Thoracic aorta (tissue), 2 donors: ENCODE measurements at places on chromosomes 6 and 20.

DNA sequence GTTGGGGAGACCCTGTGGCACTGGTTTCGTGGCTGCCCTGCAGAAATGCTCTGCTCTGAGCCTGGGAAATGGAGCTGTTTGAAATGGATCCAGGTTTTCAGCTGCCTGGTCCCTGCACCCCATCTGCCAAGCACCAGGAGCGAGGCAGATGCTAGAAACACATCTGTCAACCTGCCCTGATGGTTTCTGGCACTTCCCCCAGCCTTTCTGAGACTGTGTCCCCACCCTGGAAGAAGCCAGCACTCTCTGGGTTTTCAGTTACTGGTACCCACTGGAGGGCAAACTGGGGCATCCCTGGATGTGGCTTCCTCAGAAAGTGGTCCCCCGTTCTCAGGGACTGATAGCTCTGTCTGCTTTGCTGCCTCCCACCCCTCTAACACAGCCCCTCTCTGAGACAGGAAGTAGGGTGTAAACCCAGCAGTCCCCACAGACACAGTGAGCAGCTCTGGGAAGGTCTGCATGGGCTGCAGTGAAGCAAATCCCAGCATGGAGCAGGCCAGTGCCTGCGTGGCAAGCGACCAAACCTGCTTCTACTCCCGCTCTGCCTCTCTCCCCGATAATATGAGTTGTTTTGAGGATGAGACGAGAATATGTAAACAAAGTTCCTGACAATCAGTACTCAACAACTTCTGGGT, 54.2 kb upstream of the MAFB start:
- DNase-seq: no peak

- DNase-seq: no peak
Observed at GRCh38 chr6:167654389-167654788, 172.3 kb upstream of the AFDN start.

- no peak for DNase-seq
Observed at GRCh38 chr6:166954118-166954713, 2.1 kb downstream of the RNASET2 start.

DNA sequence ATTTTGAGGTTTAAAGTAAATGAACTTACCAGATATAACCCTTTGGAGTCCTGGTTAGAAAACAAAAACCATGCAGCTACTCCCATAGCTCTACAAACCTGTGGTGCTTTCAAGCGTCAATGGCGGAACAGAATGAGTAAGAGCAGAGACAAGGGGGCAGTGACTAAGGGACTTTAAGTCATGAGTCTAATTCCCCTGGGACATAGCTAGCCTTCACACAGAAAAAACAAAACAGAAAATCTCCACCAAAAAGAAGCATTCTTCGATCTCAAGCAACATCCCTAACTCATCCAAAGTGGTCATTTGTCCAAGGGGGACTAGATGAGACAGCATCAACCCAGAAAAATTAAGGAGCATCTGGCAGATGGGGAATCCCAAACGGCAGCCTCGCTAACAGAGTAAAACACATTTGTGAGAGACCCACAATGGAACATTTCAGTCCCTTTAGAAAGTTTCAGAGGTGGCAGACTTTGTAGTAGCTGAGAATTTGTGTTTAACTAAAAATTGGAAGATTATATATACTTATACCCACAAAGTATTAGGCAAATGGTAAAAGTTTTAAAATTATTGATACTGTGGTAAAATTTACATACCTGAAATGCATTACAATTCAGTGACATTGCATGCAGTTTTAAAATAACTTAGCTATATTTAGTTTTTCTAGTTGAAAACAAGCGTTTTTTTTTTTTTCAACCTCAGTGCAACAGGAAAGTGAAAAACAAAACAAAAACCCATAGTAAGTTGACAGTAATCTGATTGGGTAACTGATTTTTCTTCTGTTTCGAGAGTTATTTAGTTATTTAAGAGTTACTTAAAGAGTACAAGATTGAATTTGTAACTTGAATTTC, 67.5 kb downstream of the KCNQ5 start:
- no peak for DNase-seq

DNA sequence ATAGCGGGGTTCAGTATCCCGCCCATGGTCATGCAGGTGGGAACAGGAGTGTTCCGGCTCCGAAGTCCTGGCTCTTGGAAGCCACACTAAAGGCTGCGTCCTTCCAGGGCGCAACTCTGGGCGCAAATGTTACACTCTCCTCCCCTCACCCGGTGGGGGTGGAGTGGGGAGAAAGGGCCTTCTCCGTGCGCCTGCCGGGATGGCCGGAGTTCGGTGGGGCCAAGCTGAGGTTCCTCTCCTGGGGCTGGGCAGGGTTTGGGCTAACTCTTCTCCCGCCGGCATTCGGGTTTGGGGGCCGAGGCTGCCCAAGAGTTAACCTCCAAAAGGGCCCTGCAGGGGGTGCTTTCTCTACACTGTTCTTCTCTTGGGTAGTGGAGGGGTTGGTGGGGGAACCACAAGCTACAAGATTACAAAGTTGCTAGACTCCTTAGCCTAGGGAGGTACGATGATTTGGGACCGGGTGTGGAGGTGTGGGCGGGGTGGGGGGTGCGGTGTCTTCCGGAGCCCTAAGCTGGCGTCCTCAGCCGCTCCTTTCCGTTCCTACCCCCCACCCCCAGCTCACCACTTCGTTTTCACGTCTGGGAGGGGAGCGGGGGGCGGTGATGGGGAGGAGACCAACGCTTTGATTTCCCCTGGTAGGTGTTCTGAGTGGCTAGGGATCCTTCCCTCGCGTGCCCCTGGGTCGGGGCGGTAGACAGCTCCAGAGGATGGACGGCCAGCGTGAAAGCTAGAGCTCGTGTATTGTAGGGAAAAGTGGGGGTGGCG, 12.3 kb downstream of the NRN1 start:
- DNase-seq: no peak

GRCh38 chr6:37624121-37624520, 73.6 kb downstream of the MDGA1 start:
- DNase-seq: no peak

DNA sequence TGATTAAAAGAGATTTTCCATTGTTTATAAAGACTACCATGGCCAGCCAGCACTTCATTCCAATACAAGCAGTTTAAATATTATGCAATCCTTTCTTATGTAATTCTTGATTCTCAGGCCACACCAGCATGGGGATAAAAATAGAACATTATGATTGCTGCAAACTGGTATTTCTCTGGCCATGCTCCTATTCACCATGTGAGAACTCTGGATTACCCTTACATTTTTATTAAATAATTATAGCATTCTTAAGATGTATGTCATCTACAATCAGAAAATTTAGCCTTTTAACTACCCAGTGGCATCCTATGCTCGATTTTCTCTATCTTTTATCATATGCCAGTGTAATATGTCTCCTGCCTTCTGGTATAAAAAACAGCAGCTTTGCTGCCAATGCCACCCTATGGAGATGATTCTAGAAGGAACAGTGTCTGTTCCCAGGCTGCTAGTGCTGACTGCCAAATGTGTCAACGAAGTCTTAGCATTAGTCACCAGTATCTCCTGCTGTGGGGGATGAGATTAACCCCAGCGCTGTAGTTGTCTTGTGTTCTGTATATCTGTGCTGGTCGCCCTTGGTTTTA, 501.4 kb downstream of the BCKDHB start:
- DNase-seq: no peak

GRCh38 chr6:37373822-37374471, 20.2 kb downstream of the RNF8 start:
- DNase-seq: no peak

- DNase-seq: no peak
Observed at GRCh38 chr20:25015986-25016385, 23.4 kb upstream of the APMAP start.

DNA sequence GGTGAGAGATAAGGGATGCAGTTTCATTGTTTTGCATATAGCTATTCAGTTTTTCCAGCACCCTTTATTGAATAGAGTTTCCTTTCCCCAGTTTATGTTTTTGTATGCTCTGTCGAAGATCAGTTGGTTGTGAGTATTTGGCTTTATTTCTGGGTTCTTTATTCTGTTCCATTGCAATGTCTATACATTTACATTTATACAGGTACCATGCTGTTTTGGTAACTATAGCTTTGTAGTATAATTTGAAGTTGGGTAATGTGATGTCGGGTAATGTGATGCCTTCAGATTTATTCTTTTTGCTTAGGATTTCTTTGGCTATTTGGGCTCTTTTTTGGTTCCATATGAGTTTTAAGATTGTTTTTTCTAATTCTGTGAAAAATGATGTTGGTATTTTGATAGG, 61.8 kb downstream of the NCOA7 start:
- DNase-seq: no peak

DNA sequence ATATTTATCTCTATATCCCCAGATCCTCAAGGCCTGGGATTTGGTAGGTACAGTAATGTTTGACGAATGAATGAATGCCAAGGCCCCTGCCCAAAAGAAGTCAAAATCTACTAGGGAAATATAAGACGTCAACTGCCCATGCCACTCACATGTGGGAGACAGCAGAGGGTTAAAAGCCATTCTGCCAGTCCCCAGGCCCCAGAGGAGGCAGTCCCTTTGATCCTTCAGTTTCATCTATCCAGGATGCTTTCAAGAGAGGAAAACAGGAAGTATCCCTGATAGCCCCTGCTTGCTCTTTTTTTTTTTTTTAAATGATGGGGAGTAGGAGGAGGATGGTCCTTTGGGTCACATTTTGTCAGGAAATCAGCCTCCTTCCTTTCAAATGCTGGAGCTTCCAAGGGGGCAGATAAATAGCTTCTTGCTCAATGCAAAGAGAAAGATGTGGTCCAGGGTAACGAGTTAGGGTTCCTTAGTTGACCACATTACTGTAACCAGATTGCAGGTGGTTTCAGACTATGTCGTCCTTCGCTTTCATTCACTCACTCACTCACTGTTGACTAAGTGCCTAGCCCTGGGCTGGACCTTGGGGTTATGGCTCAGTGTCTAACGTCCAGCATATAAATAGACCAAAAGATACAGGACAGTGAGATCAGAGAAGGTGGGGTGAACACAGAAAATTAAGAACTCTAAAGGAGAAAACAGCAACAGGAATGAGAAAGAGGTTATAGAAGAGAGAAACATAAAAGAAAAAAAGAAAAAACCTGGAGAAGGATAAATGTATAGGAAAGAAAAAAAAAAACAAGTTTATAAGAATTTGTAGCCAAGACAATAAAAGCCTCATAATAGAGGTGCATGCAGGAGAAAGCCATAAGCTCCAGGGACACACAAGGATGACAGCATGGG, 64.6 kb upstream of the PIM1 start:
- no peak for DNase-seq

GRCh38 chr6:11251553-11252360, 19.3 kb upstream of the NEDD9 start:
- peak; percentile 65 for DNase-seq
